ENCODE measurements at places on chromosomes 11 and 22.

- peak; percentile 39 for DNase-seq
Observed at GRCh38 chr11:2586793-2587131, 113.0 kb downstream of the KCNQ1OT1 start.

DNA sequence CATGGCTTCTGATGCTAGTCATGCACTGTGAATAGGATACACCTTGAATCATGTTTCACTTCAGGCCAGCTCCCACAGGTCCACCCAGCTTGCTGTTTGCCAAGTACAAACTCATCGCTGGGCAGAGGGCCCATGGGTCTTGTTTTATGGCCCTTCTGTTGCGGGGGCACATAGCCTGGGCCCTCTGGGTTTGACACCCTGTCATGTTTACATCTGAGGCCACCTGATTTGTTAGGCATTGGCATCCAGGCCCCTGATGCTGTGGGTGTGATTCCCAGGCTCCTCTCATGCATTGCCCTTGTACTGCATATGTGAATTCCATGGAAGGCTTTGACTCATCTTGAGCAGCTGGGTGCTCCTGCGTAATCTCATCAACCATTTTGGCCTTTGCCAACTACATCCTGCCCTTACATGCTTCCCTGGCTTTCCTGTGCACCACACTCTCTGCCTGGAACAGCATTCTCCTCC is 32.6 kb downstream of the PPFIBP2 start:
- DNase-seq, result no peak

DNA sequence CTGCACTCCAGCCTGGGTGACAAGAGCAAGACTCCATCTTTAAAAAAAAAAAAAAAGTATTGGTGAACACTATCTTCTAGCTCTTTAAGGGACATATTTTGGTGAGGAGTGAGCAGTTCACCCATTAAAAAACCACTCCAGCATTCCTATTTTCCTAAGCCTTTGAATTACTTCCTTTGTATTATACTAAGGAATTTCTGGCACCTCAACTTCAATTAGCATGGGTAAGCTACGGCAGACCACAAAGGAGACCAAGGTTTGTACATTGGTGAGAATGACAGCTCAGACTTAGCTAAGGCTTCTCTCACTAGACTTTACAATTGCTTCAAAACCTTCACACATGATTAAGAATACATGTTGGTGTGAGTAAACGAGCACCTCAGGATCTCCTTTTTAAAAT is 57.0 kb upstream of the BIRC3 start:
- DNase-seq, result no peak

GRCh38 chr22:19970479-19971275 is 29.1 kb upstream of the TXNRD2 start:
- peak; percentile 74 for DNase-seq

DNA sequence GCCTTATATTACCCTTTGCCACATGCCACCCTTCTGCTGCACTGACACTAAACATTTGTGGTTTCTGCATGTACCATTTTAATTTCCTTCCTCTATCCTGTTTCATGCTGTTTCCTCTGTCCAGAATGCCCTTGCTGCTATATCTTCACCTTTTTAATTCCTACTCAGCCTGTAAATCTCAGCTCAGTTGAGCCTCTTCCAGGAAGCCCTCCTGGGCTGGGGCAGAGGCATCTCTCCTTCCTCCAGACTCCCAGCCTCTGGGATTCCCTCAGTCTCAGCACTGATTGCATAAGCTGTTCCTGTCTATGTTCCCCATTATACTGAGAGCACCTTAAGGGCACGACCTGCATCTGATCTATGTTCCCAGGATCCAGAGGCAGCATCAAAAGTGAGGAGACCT is 98.7 kb downstream of the RNF169 start:
- no peak for DNase-seq

DNA sequence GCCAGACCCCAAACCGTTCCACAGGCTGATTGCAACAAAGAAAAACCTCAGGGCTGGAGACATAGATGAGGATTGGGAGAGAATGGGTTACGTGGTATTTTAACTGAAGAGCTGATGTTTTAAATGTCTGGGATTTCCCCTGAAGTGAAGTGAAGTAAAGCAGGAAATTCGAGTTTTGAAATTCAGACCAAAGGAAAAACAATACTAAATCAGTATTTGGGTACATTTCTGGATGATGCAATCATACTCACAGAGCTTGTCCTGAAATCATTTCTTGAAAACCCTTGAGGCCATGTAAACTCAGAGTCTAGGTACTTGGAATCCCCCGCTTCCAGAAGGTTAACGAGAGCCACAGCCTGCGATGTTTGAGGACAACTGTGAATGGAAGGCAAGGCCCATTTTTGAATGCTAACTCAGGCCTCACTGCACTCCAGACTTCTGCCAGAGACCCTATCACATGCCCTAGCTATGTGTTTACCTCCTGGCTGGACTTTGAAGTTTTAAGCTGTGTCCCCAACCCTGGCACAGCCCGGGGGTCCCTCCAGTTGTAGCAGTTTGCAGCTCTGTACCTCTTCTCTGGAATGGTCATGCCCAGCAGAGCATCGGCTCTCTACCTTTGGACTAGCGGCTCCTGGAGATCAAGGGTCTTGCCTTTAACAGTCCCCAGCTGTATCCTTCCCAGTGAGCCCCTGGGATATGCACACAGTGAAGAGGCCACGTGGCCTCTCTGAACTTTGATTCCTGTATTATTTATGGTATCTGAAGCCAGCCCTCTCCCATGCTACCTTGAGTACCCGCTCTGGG is 5.4 kb upstream of the FTH1 start:
- peak; percentile 78 for DNase-seq

- no peak for DNase-seq
Observed at GRCh38 chr11:837189-837989, 4.6 kb downstream of the CD151 start.

DNA sequence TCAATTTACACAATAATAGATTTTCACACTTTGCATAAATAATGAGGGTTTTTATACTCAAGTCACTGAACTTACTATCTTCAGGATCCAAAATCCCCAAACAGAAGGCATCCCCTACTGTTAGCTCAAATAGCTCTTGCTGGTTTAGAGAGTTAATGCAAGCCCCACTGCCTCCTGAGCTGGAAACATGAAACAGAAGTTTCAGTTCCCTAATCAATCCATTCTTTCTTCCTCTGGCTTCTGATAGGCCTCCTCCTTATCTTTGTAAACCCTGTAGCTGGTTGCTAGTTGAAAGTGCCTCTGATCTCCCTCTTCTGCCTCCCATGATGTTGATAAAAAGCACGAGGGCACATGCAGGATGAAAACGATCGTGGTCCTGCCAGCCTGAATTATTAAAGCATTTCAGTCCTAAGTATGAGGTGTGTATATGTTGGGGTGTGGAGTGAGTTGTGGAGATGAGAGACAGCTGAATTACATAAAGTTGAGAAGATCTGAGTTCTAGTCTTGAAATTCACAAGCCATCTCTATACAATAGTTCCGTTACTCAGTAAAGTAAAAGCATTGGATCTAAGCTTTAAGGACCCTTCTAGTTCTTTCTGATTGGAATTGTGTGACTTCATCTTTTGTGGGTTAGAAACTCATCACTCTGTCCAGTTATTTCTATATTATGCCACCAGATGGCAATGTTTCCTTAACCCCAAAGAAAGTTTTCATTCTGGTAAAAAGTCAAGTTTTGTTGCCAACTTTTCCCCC is 35.0 kb upstream of the EHF start:
- no peak for DNase-seq

DNA sequence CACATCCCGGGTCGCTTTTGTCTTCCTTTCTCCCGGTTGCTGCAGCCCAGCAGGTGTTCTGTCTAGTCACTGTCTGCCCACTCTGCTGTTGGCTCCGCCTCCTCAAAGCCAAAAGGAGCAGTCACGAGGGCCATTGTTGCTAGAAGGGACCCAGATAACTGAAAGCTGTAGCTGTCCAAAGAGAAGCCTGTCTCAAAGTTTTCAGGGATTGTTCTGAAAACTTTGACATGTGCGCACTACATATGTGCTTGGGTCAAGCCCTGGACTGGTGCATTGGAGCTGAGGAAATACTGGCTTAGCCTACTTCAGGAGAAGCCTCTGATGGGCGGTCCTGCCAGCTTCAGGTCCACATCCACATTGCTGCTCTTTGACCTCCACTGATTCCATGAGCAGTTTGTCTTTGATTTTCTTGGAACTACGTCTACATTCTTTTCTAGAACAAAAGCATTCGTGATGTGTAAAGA is 8.8 kb upstream of the OR2AT4 start:
- no peak for DNase-seq

- no peak for DNase-seq
Observed at GRCh38 chr11:15830741-15831428, 525.5 kb downstream of the SOX6 start.

DNA sequence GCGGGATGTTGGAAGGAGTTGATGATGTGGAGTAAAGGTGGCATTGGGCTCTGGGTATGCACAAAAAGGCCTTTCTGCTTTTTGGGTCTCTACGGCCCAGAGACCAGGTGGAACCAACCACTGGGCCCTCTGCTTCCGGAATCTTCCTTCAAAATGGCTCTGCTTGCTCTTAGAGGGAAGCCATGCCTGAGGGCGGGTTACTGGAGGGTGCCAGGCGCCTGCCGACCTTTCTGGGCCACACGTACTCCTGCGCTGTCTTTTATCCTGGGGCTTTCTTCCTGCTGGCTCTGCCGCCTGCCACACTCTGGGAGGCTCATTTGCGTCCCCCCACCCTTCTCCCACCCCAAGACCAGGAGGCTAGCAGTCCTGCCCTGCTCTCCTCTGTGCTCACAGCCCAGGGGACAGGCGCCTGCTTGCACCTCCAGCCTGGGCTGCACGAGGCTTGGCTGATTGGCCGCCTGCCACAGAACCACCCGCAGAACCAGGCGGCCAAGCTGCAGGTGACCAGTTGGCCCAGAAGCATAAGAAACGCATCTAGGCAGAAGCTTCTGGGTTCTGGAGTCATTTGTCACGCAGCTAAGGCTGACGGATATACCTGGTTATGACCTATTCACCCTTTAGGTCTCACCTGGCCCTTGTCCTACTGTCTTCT is 536.9 kb downstream of the TBC1D22A start:
- DNase-seq, result no peak

DNA sequence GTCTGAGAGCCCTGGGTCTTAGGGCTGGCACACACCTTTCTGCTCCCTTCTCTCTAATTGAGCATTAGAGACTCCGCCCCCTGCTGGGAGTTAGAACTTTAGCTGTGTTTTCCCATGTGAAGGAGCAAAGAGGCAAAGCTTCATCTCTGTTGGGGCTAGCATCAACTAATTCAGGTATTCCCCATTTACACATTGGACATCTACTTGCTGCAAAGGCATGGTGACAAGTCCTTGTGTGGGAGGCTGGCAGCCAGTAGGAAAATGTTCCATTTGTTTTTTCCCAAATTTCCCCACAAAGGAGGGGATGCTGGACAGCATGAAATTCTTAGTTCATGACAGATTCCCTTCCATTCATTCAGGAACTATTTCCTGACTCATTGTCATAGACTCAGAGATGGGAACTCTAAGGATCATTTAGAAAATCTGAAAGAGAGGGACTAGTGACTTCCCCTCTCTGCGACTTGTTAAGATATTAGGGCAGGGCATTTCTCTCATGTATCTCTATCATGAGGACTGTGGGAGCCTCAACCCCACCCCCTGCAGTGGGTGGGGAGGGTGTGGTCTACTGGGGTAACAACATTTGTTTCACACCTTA is 3.6 kb downstream of the CD44 start:
- DNase-seq, result no peak

- DNase-seq, result no peak
Observed at GRCh38 chr22:40975366-40975765, 24.2 kb downstream of the RBX1 start.

DNA sequence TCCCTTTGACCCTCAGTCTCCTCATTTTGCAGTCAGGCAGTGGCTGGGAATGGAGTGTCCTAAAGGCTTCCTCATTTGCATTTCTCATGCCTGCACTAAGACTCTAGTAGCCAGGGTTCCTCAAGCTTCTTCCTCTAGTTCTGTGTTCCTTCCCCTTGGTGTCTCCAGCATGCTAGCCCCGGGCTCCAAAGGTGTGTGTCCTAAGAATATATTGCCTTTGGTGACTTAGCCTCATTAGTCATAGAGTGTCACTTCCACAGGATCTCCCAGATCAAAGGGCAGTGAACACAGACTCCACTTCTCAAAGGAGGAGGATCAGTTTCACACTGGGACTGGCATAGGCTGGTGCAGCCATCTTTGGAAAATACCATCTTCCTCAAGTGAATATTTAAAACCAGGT is 21.4 kb upstream of the ACER3 start:
- no peak for DNase-seq

DNA sequence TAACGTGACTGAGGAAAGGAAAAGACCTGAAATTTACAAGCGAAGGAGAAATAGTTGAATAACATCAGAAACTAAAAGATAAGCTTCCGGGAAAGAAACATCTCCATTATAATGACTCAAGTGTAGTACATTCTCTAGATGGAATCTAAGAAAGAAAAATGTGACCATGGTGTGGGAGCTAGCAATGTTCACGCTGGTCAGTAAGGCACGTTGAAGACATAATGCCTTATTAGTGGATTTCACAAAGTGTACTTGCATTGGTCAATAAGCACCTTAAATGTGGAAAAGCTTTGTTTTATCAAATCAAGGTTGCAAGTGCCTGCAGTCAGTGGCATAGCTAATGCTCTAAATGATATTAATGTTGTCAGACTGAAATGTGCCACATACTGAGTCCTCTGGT is 2.8 kb upstream of the LARGE1 start:
- no peak for DNase-seq

DNA sequence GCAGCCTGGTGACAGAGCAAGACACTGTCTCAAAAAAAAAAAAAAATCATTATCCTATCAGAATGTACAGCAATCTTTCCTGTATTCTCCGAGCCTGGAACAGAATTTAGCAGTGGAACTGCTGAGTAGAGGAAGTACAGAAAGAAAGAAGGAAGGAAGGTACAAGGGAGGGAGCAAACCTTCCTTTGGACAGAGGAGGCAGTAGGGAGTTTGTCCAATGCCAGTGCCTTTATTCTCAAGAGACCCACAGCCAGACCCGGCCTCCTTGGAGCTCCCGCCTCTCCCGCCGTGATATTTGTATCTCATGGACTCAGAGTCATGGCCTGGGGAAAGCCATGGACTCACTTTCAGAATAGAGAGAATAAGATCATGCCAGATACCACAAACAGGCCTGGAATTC is 37.7 kb upstream of the LRRC55 start:
- no peak for DNase-seq

DNA sequence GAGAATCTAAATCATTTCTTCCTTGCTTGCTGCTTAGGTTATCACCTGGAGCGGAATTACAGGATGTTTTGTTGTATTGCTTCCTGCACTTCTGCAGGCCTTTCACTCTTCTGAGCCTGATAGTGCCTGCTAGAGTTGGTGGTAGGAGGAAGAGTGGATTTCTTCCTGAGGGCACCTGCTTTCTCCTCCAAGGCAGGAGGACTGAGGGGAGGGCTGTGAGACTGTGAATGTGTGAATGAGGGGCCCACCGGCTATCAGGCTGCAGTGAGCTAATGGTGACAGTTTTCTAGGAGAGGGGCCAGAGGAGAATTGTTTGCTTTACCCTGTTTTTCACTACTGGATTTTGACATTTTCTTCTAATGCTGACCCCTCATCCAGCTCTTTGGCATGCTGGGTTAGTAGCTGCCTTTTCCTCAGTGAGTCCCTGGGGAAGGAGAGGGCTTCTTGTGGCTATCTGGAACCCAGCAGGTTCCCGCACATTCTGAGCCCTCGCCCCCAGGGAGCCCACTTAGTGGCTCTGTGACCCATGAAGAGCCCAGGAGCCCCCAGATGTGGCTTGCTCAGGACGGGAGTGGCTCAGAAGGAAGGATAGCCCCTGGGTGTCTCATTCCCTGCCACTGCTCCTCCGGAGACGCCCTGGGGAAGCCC is 39.1 kb downstream of the DIXDC1 start:
- DNase-seq, result no peak
